DND-41 (cell line): ENCODE measurements at places on chromosomes 12 and 14.

GRCh38 chr12:109461846-109462756 is 15.0 kb downstream of the KCTD10 start:
- no peak for DNase-seq

DNA sequence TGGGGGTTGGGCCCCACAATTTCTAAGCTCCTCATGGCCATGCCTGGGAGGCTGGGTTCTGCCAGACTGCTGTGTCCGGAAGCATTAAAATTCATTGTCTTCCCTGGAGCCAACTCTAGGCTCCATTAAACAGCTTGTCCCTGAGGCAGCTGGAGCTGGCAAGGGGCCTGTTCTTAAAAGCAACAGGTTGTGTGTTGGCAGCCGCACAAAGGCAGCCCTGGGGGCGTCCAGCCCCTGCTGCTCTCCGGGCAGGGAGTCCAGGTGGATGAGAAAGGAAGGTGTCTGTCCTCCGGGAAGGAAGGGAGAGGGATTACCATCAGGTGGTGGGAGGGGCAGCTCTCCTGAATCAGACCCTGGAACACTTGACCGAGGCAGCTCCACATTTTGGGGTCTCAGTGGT is 98.9 kb downstream of the CHST11 start:
- no peak for DNase-seq

DNA sequence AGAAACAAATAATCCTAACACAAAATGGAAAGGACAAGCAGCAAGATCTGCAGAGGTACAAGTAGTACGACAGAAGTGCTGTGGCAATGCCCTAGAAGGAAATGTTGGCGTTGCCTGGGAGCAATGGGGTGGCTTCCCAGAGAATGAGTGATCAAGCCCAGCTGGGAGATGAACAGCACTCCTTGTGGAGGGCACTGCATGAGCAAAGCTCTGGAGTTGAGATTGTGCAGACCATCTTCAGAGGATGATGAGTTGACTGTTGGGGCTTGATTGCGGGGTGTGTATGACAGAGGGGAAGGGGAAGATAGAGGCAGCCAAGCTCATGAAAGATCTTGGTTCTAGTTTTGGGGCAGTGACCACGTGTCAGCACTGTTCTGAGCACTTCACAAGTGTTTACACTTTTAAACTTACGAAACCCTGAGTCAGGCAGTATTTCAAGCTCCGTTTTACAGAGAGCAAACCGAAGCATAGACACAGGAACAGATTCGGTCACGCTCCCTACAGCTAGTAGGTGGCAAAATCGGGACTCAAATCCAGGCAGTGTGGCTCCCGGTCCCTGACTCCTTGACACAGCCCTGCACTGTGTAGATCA is 127.2 kb upstream of the LHX5 start:
- no peak for DNase-seq

- DNase-seq: no peak
These were observed 97.0 kb downstream of the CEP83 start for GRCh38 chr12:94362653-94363052.

DNA sequence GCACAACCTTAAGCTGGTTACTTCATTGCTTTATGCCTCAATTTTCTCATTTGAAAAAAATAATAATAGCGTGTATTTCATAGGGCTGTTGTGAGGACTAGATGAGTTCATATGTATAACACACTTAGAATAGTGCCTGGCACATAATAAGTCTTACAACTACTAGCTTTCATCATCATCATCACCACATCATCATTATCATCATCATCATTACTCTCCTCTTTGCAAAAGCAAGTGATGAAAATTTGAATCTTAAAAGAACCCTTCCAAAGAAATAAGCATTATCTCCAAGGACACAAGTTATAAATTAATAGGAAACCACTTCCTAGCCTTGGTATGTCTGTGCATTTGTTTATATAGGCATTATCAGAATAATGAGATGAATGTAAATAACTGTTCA is 117.0 kb downstream of the ST8SIA1 start:
- no peak for DNase-seq

GRCh38 chr14:51442513-51443175 is 202.6 kb downstream of the TMX1 start:
- no peak for DNase-seq

- DNase-seq: no peak
These were observed 4.0 kb downstream of the MAPKAPK5 start for GRCh38 chr12:111846016-111846415.

DNA sequence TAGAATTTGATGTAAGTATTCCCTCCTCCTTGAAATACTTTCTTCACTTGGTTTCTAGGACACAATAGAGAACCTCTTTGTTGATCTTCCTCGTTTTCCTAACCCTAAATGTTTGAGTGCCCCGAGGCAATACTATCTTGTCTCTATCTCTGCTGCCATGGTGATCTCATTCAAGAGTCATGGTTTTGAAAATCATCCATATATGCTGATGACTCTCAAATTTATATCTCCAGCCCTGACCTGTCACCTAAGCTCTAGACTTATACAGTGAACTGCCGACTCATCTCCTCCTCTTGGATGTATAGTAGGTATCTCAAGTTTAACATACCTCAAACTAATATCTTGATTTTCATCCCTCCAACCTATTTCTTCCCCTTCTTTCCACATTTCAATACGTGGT is 71.4 kb downstream of the RIC8B start:
- DNase-seq: no peak

GRCh38 chr14:100386121-100386520 is 63.0 kb downstream of the SLC25A47 start:
- DNase-seq: no peak

DNA sequence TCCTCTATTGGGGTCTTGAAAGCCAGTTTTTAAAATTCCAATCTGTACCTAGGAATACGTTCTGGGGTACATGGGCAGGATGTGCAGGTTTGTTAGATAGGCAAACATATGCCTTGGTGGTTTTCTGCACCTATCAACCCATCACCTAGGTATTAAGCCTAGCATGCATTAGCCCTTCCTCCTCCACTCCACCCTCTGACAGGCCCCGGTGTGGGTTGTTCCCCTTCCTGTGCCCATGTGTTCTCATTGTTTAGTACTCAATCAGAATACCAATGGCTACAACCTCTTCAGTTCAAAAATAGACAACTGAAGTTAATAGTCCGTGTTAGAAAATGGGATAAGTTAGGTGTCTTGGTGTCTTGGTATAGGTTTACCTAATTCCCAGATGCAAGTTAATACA is 3.4 kb downstream of the NTS start:
- no peak for DNase-seq

DNA sequence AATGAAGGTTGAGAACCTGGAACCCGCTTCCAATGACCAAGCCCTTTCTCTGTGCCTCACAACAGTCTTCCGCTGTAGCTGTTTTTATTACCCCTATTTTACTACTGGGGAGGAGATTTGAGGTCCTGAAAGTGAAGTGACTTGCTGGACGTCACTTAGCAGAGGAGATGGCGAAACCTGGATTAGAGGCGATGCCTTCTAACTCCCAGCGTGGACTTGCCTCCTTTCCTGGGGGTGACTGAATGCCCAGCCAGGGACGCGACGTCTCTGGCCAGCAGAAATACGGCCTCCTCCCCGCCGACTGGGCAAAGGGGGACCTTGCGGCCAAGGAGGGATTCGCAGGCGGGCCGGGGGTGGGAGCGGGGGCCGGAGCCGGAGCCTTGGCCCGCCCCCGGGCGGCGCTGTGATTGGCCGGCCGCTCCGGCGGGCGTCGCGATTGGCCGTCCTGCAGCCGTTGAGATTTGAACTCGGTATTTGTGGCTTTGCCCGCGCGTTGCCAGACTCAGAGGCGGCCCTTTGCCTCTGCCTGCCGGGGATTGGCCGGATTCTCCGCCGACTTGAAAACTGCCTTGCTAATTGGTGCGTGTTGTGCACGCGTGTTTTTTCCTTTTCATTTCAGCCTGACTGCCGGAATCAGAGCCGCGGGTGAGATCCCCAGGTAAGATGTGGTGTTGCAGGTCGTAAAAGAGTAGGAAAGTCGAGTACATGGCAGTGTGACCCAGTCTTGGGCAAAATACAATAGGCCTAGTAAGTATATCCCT is at the start of gene NCAPD2:
TSS of gene NCAPD2 (plus strand) at position 606 of the 761 bp plus-strand sequence. CDS start 997 bp downstream, outside the sequence.
- peak; percentile 93 for DNase-seq

GRCh38 chr12:51792417-51792816 is 56.1 kb downstream of the FIGNL2 start:
- no peak for DNase-seq

- no peak for DNase-seq
These were observed 154.1 kb upstream of the FKBP4 start for GRCh38 chr12:2640709-2641108.

DNA sequence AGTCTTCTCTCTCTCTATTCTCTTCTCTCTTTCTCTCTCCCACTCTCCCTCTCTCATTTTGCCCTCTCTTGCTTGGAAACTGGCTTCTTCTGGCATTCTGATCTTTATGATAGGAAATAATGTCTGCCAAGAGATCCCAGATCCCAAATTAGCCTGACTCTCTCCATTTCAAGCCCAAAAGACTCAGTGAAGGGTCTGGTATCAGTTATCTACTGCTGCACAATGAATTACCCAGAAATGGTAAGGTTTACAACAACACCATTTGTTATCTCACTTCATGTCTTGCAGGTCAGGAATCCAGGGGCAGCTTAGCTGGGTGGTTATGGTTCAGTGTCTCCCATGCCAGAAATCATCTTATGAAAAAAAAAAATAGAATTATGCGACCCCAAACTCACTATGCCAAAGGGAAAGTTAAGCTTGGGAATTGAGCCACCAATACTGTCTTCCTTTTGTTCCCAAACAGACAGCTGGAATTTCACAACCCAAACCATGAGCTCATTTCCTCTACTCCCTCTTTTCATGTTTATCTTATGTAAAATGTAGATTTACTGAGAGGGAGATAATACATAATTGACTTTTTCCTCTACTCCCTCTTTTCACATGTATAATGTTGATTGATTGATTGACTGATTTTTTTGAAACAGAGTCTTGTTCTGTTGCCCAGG is 67.8 kb upstream of the FICD start:
- no peak for DNase-seq
